Hepatic stellate cell (primary cell): ENCODE measurements at places on chromosomes 7 and 10.
A peak's percentile ranks its signal among the peaks of the same experiment; 100 is the strongest.

DNA sequence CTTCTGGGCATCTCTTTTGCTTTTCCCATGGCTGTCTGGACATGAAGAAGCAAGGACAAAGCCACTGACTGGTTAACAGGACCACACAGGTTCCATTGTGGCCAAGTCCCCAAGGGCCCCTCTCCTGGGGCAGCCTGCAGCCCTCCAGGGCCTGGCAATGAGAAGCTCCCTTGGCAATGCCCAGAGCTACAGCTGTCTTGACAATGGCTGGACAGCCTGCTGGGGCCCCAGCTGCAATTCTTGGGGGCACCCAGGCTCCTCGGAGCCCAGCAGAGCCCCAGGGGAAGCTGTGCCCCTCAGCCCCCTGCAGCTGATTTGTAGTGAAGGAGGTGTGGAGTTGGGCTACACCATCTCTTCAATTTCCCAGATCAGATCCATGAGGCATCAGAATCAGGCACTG is 384.9 kb upstream of the PODXL start:
- no peak for DNase-seq

DNA sequence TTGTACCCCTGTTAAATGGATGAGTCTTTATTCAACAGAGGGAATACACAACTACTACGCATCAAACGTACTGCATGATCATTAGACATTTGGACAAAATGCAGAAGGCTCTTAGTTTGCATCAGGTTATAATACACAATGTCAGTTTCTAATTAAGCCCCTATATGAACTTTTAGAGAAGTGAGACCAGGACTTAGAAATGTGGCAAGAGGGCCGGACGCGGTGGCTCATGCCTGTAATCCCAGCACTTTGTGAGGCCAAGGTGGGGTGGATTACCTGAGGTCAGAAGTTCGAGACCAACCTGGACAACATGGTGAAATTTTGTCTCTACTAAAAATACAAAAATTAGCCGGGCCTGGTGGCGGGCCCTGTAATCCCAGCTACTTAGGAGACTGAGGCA is 76.3 kb upstream of the MGMT start:
- DNase-seq, result no peak

DNA sequence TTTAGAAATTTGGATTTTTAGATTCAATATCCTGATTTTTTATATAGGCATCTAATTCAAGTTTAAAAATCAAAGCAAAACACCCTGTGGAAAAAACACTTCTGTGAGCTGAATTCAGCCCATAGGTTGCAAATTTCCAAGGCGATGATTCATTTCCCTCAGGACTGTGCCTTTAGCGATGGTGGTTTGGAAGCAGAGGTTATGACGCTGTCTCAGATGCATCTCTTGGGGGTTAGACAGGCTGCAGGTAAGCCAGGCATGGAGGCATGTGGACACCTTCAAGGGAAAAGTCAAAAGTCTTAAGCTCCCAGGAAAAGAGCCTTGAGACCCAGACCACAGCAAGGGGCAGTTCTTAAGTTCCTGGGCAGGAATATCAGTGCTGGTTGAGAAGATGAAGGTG is 9.5 kb upstream of the FRA10AC1 start:
- DNase-seq, result no peak

DNA sequence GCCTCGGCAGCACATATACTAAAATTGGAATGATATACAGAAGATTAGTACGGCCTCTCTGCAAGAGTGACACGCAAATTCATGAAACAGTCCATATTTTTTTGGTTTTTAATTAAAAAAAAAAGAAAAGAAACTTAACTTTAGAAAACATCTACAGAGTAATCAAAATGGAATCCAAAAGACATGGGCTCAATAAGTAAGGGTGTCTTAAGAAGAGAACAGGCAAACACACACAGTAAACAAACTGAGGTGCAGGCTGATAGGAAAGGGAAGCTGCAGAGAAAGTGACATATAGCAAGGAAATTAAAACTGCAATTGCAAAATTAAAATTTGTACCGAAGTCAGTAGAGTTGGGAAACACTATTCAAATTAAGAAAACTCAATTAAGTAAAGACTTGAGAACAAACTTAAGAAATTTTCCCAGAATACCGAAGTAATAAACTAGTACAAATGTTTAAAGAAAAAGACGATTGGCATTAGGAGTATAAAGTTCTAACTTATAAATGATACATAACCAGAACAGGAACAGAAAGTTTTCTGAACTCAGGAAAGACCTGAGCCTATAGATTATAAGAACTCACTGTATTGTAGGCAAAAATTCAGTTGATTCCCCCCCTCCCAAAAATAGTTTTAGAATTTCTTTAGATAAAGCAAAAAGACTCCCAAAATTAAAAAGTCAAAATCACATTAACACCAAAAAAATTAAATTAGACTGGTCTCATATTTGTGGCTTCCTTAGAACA is 16.3 kb downstream of the MTPN start:
- DNase-seq, result no peak

- DNase-seq, result no peak
Measured at GRCh38 chr10:108000365-108000764, 835.9 kb upstream of the SORCS1 start.

GRCh38 chr7:99123571-99124033 is 20.3 kb downstream of the SMURF1 start:
- no peak for DNase-seq

- DNase-seq, result no peak
Measured at GRCh38 chr10:522350-522749, 167.1 kb downstream of the DIP2C start.

DNA sequence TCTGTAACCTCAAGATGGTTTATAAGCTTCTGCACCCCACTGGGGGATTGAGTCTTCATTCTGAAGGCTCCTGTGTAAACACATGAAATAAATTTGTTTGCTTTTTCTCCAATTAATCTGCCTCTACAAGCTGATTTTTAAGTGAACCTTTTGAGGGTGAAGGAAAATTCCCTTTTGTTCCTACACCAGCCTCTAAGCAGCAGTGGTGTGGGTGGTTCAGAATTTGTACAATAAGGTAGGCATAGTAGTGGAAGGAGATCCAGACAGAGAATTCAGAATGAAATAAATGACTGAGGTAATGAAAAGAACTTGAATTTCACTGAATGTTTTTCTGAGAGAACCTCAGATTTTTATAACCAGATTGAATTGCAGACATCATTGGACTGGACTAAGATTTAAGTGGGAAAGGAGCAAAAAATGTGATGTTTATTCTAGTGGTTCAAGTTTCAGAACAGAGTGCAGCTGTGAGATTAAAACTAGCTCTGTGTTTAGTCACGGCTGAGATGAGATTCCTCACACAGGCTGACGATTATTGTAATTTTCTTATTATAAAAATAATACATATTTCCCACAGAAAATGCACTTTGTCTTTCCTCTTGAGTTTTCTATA is 1162.2 kb downstream of the TYW1 start:
- DNase-seq, result no peak

DNA sequence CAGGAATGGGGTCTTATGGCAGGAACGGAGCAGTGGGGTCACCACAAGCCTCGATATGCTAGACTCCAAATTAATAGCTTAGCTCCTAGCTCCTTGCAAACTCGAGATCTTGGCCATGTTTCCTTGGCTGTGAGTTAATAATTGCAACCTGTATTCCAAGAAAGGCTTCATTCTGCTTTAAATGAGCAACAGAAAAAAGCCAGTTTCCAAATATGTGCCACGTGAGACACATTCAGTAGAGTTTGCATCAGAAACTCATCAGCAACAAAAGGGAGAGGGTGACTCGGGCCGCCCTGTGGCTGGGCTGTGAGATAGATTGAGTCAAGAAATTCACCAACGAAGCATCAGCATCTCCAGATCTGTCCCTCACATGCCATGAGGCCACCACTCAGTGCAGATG is 112.0 kb downstream of the NPTX2 start:
- DNase-seq, result no peak

GRCh38 chr7:81774551-81774950 is 4.7 kb upstream of the HGF start:
- DNase-seq, result no peak

GRCh38 chr10:119198438-119198837 is 8.9 kb upstream of the GRK5 start:
- no peak for DNase-seq

DNA sequence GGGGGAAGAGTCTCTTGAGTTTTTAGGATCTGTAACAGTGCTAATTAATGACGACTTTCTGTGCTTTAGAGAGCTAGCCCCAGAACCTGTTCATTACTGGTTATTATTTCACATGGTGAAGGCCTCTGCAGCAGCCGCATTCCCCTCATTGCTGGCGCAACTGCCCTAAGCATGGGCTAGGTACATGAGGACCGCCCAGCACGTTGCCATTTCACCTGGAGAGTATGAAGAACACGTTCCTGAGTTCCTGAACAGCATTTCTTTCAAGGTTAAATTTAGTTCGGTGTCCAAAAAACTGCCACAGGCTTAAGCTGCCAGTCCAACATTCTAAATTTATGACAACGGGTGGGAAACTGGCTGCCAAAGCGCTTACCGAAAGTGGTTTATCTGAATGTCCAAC is 177.0 kb downstream of the DNAH11 start:
- DNase-seq, result no peak

DNA sequence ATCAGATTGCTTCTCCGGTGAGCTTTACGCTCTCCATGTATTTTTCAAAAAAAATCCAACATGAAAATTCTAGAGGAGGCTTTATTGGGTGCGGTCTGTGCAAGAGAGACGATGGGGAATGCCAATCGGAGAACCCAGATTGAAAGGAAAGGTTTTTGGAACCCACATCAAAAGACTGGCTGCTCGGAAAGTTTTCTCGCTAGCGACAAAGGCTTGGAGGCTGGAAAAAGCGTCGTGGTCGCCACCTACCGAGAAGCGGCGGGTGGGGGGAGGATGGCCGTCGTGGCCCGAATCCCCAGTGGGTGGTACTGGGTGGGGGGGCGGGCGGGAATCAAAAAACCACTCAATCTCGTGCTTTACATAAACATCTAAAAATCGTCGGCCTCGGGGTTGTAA is 1.1 kb upstream of the GTF2I start:
- DNase-seq, result peak; percentile 27

DNA sequence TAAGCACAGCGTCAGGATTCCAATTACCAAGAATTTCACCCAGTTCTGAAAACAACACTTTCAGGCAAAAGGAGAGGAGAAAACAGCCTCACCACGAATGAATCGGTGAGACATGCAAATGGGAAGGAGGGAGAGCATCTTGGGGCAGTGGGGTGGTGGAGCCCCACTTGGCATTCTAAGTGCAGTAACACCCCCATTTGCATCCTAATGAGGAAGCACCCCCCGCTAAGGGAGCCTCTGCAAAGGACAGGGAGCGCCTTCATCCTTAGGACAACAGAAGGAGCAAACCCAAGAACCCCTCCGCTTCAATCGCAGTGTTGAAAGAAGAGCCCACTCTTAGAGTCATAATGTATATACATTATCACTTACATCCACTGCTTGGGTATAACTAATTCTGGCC is 46.8 kb downstream of the NRAP start:
- DNase-seq, result no peak

DNA sequence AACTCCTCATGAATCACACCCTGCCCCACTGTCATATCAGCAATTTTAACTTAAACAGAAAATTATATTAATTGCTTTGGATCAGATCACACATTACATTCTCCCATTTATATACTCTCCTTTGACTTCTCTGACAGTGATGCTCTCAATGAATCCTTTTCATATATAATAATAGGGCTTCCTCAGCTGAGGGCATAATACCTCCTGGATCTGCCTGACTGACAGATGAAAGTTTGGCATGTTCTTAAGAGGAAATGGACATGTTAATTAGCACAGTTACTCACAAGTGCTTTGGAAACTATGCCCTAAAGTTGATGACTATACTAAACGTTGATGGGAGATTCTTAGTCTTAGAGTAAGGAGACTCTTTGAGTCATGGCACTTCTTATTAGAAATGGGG is 478.2 kb upstream of the LRRN3 start:
- DNase-seq, result no peak

DNA sequence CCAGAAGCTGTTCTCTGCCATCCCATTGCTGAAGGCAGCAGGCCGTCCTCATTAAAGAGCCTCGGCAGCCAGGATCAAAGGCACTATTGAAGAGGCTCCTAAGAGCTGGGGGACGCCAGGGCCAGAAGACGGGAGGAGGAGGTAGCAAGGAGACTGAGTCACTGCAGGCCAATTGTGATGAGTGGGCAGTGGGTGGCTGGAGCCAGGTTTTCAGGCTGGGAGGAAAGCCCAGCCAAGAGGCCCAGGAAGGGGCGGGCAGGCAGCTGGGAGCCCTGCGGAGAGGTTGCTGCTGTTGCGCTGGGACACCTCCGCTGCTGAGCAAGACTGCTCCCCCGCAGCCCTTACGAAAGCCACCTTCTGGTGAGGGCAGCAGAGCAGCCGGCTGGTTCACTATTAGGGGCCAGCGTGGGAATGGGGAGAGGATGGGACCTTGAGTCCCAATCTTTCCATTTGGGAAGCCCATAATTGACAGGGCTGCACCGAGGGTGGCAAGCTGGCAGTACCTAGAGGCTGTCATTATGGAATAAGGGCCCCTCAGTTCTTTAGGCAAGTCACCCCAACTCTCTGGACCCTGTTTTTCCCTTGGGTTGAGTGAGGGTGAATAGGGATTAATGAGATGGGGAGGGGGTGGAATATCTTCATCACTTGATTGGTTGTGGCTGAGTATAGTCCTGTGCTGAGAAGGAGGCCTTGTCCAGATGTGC is 48.4 kb downstream of the UNC5B start:
- no peak for DNase-seq

GRCh38 chr10:126041804-126042231 is 145.5 kb downstream of the FANK1 start:
- DNase-seq, result peak; percentile 91

- DNase-seq, result no peak
Measured at GRCh38 chr7:129184981-129185670, 3.3 kb upstream of the SMO start.

- DNase-seq, result no peak
Measured at GRCh38 chr7:50641442-50642405, 76.5 kb upstream of the DDC start.

GRCh38 chr10:18566177-18566576 is 85.2 kb downstream of the NSUN6 start:
- DNase-seq, result no peak
